ENCODE measurements at places on chromosomes 6 and 20.

DNA sequence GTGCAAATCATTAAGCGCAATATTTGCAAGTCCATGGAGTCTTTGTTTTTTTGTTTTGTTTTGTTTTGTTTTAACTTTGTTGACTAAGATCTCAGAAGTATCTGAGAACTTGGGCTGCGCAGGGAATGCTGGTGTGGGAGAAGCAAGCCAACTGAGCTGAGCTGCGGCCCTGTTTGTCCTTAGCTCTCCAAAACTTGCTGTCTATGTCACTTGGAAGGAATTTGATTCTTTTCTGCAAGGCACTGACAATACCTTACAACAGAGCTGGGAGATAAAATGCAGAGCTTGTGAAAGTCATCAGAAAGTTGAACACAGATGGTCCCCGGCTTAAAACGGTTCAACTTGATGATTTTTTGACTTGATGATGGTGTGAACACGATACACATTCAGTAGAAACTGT lies 5.4 kb downstream of the SLC22A23 start:
- DNase-seq, result no peak

DNA sequence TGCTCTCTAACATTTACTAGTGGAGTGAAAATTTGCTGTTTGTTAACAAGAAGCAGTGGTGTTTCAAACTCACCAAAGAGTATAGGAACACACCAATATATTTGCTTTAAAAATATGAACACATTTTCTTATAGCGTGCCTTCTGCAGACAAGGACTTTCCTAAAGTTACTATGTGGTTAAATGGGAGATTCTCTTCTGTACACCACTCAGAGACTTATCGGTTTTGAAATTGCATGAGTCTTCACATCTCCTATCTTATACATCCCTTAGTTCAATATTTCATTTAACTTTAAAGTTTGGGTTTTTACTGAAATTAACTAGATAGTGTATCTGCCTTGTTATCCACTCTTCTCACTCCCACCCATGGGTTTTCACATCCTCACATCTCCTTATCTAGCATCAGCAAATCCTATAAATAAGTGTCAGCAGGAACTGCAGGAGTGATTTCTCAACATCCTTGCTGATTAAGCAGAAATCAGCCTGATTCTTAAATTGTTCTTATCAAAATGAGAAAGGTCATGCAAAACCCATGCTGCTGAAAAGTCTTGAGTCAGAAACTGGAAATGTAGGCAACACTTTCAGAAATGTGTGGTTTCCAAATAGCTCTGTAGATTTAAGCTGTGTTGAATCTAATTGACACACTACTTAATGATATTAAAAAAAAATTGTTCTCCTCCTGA lies 1075.6 kb upstream of the GJE1 start:
- no peak for DNase-seq

- no peak for DNase-seq
Measured at GRCh38 chr20:53412577-53413185, 181.0 kb downstream of the ZNF217 start.

- DNase-seq, result no peak
Measured at GRCh38 chr20:9368893-9369292, 145.5 kb upstream of the LAMP5 start.

GRCh38 chr6:103797738-103798137 lies 1062.0 kb downstream of the HACE1 start:
- DNase-seq, result no peak
